ENCODE measurements at places on chromosomes 5 and 9.

DNA sequence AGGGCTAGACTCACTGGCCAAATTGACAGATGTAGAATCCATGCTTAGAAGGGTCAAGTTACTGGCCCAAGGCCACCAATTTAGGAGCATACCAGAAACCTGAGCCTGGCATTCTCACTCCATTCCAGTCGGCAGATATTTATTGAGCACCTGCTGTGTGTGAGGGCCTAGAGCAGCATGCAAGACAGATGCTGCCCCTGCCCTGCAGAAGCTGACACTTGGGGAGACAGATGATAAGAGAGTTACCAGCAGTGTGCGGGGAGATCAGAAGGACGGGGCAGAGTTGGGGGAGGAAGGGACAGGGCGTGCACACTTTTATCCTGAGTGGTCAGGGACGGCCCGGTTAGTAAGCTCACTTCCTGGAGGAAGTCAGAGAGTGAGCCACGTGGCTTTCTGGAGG, 111.5 kb upstream of the RAPGEF1 start:
- no peak for DNase-seq

- no peak for DNase-seq
Observed at GRCh38 chr5:120818128-120818527, 354.0 kb downstream of the PRR16 start.

DNA sequence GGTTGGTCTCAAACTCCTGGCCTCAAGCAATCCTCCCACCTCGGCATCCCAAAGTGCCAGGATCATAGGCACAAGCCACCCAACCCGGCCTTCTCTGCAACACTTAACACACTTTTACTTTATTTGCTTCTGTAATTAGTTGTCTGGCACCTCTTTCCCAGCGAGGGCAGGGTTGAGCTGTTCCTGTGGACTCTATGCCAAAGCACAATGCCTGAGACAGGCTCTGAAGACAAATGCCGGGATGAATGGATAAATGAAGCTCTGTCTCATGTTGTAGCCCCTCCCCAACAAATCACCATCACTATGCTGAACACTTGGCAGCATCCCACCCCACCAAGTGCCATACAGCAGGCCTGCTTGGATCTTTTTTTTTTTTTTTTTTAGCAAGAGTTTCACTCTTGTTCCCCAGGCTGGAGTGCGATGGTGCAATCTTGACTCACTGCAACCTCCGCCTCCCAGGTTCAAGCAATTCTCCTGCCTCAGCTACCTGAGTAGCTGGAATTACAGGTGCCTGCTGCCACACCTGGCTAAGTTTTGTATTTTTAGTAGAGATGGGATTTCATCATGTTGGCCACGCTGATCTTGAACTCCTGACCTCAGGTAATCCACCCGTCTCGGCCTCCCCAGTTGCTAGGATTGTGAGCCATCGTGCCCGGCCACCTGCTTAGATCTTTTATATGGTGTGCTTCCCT, 21.3 kb downstream of the GPX3 start:
- no peak for DNase-seq

- DNase-seq = no peak
Observed at GRCh38 chr5:122493091-122494021, 181.3 kb downstream of the SNCAIP start.

GRCh38 chr5:1068204-1068894, 43.5 kb downstream of the SLC12A7 start:
- no peak for DNase-seq

GRCh38 chr9:108549184-108549583, 306.6 kb downstream of the ACTL7B start:
- DNase-seq = no peak

GRCh38 chr9:93111371-93112115, 15.5 kb downstream of the CARD19 start:
- no peak for DNase-seq

Measured in stimulated activated CD8-positive, alpha-beta memory T cell treated with anti-CD3 and anti-CD28 coated beads, Interleukin-12 subunit alpha, Interleukin-12 subunit beta, amount 100 ng/mL, for 4 hours (primary cell).